KBM-7 (cell line): ENCODE measurements at places on chromosomes 5 and 9.

- DNase-seq: no peak
Observed at GRCh38 chr5:155624597-155625241, 611.2 kb downstream of the KIF4B start.

- no peak for DNase-seq
Observed at GRCh38 chr5:42564689-42565356, 141.6 kb downstream of the GHR start.

- no peak for DNase-seq
Observed at GRCh38 chr9:89442501-89442978, 55.4 kb downstream of the SEMA4D start.

- DNase-seq: no peak
Observed at GRCh38 chr5:170135796-170136490, 30.2 kb downstream of the FOXI1 start.

DNA sequence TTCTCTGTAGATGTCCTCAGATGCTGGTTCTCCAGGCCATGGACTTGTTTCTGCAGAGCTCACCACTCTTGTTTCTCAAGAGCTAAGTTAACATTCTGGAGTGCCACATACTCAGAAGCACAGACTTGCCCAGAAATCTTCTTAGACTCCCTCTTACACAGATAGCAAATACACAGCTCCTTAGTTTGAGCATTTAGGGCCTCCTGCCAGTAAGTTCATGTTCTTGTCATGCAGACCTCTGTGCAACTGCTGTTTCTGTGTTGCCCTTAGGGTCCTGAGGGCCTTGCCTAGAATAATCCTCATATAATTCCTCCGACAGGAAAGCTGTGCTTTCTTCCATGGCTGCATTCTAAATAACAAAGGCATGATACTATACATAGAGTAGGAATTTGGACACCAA lies 1.3 kb upstream of the PTPDC1 start:
- no peak for DNase-seq

GRCh38 chr5:82699737-82700136 lies 377.5 kb downstream of the TMEM167A start:
- no peak for DNase-seq

DNA sequence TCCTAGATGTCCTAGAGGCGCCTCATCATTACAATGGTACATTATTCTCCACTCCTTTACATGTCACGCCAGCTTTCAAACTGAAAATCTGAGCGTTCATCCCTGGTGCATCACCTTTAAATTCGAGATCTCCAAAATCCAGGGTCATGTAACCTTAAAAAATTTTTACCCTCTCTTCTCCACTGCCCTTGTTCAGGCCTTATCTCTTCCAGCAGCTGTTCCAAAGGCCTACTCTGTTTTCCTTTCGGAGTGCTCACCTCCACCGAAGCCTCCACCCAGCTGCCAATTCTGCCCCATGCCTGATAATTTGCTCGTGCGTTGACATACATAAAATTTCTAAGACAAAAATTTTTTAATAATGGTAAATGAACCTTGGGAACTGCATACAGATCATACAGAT lies 950 bp upstream of the MSH3 start:
- peak; percentile 23 for DNase-seq

- no peak for DNase-seq
Observed at GRCh38 chr9:91428927-91429351, 5.3 kb upstream of the NFIL3 start.

DNA sequence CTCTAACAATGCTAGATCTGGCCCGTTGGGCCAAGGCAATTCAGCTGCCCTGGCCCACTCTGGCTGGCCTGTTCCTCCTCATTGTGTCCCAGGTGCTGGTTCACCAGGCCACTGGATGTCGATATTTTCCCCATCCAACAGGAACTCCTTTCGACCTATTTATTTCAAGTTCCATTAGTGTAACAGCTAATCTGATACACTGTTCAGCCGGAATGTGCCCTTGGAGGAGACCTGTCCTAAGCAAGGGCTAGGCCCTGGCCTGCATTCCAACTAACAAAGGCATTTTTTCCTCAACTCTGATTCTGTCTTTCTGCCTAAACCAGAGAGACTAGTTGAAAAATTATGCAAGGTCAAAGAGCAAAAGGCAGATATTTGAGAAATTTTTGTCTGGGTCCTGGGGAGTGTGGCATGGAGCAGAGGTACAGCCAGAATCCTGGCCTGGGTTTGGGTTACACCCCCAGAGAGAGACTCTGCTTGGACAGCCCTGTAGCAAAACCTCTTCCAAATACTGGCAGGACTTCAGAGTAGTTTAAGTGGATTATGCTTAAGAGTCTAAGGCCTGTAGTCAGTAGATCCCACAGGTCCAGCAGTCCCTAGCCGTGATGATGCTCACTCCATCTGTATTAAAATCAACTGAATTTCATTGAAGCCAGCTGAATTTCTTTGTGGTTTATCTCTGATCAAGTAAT lies 36.1 kb downstream of the MARCHF11 start:
- no peak for DNase-seq

GRCh38 chr5:141504216-141504615 lies 15.3 kb downstream of the PCDHGC5 start:
- no peak for DNase-seq

GRCh38 chr9:33211695-33212393 lies 28.1 kb upstream of the SPINK4 start:
- DNase-seq: no peak

- DNase-seq: no peak
Observed at GRCh38 chr5:35316611-35317274, 86.5 kb upstream of the PRLR start.

DNA sequence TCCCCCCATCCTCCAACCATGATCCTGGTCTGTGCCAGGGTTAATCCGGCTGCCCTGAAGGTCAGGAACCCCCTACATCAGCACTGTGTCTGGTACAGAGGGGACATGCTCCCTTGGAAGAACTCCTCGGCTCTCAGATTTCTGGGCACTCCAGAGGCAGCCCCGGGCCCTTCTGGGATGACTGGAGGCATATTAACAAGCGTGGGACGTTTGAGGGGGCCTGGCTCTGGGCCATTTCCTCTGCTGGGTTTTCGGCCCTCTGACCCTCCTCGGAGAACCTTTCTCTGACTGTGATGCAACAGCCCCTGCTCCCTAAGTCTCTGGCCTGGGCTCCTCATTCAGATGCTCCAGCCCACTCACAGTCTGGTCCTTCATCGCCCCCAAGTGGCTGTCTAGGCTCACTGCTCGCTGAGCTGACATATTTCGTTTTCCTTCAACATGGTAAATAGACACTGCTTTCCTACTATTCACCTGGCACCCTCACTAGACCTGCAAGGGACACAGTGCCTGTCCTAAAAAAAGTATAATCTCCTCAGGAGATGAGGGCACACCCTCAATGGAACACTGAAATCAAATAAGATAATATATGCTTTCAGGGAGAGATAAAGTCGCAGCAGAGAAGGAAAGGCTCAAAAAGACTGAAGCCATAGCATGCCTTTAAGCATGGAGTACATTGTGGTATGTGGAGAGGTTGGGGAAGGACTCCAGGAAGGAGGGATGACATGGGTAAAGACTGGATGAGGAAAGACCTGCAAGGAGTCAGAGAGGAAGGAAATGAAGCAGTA lies 404.7 kb upstream of the TRPC7 start:
- DNase-seq: peak; percentile 61

DNA sequence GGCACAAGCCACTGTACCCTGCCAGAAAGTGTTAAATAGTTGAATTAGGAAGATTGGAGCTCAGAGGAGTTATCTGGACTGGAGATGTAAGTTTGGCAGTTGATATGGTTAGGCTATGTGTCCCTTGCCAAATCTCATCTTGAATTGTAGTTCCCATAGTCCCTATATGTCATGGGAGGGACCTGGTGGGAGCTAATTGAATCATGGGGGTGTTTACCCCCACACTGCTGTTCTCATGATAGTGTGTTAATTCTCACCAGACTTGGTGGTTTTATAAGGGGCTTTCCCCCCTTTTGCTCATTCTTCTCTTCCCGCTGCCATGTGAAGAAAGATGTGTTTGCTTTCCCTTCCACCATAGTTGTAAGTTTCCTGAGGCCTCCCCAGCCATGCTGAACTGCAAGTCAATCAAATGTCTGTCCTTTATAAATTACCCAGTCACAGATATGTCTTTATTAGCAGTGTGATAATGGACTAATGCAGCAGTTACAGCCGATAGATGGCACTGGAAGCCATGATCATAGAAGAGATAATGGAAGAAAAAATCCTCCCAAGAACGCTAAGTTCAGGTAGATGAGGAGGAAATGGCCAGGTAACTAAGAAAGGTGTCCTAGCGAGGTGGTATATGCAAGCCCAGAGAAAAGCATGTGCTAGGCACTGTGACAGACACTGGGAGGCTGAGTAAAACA lies 51.4 kb downstream of the TNFSF8 start:
- no peak for DNase-seq

- no peak for DNase-seq
Observed at GRCh38 chr9:8769153-8769552, 969.6 kb upstream of the DMAC1 start.

- DNase-seq: no peak
Observed at GRCh38 chr5:110150199-110150598, 460.5 kb downstream of the MAN2A1 start.

DNA sequence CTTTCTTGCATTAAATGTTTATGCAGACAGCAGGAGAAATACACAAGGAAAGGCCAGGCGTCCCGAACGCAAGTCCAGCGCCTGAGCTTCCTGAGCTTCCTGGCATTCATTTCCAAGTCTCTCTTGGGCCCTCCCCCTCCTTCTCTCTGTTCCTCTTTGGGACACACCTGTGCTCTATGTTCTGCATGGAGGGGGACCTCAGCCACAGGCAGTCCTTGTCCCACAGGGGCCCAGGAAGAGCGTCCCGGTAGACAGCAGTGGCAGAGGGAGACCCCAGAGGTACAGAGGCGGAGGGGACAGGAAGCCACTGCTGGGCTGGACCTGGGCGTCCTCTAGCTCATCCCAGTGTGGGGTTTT lies 221.3 kb downstream of the C9orf50 start:
- DNase-seq: no peak

DNA sequence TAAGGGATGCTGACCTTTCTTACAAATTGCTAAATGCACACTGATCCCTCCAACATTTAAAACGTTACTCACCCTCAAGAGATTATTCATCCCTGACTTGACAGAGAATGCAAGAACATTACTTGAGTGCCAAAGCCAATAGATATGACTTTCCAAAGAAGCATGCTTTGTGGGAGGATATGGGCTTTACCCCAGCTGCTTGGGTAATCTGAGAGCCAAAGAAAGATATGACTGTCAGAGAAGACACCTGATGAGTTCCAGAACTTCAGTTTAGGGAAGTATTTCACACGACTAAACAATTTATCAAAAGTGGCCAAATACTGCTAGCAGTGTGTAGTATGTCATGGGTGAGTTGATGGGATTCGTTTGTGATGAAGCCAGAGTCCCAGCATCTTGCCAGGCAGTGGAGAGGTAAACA lies 7.4 kb upstream of the SPDL1 start:
- DNase-seq: no peak
